ENCODE measurements at places on chromosomes 1 and 21.

DNA sequence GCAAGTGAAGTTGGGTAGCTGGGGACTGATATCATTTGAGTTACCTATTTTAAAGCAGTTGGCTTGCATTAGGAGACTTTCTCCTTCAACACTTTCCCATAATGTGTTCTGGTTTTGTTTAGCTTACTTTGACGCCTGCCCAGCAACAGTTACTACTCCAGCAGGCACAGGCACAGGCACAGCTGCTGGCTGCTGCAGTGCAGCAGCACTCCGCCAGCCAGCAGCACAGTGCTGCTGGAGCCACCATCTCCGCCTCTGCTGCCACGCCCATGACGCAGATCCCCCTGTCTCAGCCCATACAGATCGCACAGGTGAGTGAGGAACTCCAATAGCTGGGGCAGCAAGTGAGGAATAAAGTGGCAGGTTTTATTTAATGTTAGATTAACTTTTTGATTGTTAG lies 144.3 kb downstream of the CD247 start:
- no peak for DNase-seq

DNA sequence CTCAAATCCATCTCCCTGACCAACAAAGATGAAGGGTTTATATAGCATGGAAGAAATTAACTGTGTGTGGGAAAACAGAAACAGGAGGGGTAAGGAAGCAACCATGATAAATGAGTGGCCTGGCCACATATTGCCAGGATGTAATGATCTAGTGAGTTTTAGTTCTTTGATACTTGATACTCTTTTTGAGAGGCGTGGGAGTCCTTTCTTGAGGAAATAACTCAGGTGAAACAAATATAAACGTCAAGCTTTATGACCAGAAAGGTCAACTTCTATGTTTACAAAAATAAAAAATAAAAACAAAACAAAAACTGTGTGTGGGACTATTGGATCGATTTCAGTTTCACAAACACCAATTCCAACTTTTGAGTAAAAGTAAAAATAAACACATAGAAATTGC lies 860.8 kb upstream of the B3GALT2 start:
- DNase-seq = no peak

GRCh38 chr1:68479501-68479900 lies 17.4 kb downstream of the DEPDC1 start:
- no peak for DNase-seq

DNA sequence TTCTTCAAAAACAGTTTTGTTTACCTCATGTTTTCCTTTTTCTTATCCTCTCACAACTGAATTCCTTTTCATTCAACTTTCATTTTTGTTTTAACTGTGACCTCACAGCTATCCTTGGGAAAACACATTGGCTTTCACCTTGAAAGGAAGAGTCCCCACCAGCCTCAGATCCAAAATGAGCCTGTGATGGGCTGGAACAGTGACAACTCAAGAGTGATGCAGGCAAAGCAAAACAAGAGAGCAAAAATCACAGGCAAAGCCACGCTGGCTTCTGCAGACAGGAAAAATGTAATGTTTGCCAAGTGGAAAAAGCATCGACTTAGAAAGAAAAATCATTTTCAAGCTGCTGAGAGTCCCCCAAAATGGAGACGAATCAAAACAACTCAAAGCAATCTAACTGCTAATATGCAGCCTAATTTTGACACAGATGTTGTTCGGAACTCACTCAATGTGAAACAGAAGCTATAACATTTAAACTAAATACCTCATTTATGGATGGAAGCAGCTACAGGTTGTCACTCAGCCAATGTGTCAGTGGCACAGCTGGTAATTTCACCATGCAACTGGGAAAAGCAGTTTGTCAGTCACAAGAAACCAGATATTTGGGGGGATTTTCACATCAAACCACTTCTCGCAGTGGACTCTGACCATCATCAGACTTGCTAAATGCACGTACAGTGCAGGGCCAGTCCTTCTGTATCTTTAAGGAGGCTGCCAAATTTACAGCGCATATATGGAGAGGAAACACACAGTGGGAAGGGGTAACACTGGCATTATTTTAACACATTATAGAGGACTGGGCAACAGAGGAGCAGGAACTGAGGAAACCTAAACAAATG lies 50.7 kb downstream of the ALG14 start:
- DNase-seq = no peak

GRCh38 chr1:232906441-232906840 lies 44.0 kb upstream of the NTPCR start:
- DNase-seq = no peak

Measured in mesothelial cell of epicardium (in vitro differentiated cells).